Amniotic epithelial cell (primary cell): ENCODE measurements at places on chromosomes 12 and 14.
A peak's percentile ranks its signal among the peaks of the same experiment; 100 is the strongest.

DNA sequence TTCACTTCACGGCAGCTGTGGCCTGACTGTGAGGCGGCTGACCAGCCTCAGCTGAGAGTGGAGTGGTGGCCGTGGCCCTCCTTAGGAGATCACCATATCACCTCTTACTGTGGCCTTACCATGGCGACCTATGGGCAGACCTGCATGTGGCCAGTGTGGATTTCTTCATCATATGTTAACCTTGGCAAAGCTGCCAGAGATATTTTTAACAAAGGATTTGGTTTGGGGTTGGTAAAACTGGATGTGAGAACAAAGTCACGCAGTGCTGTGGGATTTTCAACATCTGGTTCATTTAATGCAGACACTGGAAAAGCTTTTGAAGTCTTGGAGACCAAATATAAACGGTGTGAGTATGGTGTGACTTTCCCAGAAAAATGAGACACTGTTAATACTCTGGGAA lies 46.9 kb downstream of the KLRG1 start:
- DNase-seq: no peak

GRCh38 chr14:95146079-95146771 lies 11.1 kb downstream of the DICER1 start:
- DNase-seq: no peak

- DNase-seq: no peak
These were observed 13.4 kb downstream of the CDK17 start for GRCh38 chr12:96386794-96387193.

- peak; percentile 57 for DNase-seq
These were observed 5.0 kb downstream of the RERG start for GRCh38 chr12:15216036-15216889.

GRCh38 chr14:58755031-58755925 lies 117.5 kb downstream of the DACT1 start:
- DNase-seq: no peak

- no peak for DNase-seq
These were observed 390.6 kb upstream of the TBX3 start for GRCh38 chr12:115074617-115075016.
